ENCODE measurements at places on chromosomes 3 and 15. TPM values are rescaled to one million over a fixed set of nuclear protein-coding genes. Genes with fewer than 3 reads are reported as not detected.

Gene MRPL47
- polyA plus RNA-seq, result 91.1 TPM

Gene CSPG5
- polyA plus RNA-seq, result 67.1 TPM

Gene CACNA2D2
- 7.8 TPM for polyA plus RNA-seq

Gene LRRC34
- 1.1 TPM for polyA plus RNA-seq

Gene TBC1D5
- polyA plus RNA-seq, result 28.3 TPM

Gene GPR62
- polyA plus RNA-seq, result not detected

Gene PRSS50
- polyA plus RNA-seq, result not detected

Gene SCAMP2
- 10.9 TPM for polyA plus RNA-seq

Gene BLM
- 4.5 TPM for polyA plus RNA-seq

Gene TNIK
- 19.3 TPM for polyA plus RNA-seq

Gene TRH
- 2.6 TPM for polyA plus RNA-seq

Gene FETUB
- not detected for polyA plus RNA-seq

Gene IQCF5
- not detected for polyA plus RNA-seq

All from neural cell (in vitro differentiated cells).